ENCODE measurements at places on chromosomes 7 and 10.

DNA sequence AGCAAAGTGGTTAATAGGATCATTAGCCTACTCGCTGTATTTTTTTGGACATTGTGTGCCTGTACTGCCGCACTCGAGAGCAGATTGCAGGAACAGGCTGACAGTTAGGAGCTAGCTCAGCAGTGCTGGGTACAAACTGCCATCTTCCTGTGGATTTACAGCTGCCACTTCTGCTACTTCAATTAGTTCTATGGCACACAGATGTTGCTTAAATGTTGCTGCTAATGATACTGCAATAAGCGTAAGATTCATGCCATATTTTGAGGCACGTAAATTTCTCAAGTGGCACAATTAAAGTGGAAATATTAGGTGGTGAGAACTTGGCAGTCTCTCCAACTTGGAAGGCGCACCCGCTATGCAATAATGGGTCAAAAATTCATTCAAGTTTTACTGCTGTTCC, 171.9 kb downstream of the EBF3 start:
- DNase-seq = no peak

DNA sequence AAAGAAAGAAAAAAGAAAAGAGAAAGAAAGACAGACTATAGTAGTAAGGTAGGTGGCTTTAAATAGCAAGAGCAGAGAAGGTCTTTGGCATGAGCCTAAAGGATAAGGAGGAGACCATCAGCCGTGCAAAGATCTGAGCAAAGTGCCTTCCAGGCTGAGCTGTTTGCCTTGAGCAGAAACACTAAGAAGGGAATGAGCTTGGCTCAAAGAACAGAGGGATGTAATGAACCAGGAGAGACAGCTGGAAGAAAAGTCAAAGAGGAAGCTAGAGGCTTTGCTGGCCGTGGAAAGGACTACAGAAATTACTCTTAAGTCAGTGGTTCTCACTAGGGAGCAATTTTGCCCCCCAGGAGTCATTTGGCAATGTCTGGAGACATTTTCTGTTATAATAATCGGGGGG, 228.6 kb downstream of the FGFR2 start:
- DNase-seq = no peak

DNA sequence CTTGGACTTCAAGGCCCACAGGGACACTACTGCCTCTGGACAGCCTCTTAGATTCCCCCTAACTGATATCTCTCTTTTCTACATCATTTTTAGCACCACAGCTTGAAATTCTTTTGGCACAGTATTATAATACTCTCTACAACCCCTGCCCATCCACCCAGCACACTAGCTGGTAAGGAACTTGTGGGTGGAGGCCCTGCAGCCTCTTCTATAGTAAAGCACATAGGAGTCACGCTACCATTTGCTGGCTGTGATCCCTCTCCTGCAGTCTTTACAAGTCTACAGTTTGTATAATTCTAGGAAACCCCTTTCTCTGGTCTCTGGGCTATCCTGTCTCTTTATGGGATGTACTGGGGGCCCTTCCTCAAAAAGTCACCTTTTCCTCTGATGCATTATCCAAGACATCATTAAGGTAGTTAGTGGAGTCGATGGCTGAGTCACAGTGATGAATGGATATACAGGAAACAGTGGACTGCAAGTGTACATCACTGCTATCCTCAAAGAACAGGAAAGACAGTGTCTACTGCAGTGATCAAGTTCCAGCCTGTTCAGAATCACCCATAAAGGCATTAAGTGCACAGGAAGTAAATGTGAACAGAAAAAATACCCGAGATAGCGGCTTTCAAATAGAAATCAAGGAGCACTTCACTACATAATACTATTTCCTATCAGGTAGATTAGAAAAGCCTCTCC, 54.4 kb downstream of the STK17A start:
- DNase-seq = no peak

DNA sequence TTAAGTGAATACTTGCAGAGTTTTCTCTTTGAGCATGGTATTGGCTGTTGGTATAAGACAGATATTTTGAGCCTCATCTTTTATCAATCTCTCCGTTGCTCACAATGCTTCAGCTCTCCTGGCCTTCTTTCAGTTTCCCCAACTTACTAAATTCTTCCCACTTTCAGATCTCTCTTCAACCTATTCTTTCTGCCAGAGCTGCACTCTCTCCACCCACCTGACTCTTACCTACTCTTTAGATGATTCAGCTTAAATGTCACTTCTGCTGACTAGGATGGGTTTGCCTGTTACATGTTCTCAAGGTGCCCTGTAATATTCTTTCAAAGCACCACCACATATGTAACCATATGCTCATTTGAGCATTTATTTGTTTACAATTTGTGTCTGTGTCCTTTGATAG, 1.6 kb downstream of the EXOSC1 start:
- DNase-seq = no peak

- no peak for DNase-seq
Measured at GRCh38 chr7:26777385-26777784, 87.0 kb downstream of the SKAP2 start.

DNA sequence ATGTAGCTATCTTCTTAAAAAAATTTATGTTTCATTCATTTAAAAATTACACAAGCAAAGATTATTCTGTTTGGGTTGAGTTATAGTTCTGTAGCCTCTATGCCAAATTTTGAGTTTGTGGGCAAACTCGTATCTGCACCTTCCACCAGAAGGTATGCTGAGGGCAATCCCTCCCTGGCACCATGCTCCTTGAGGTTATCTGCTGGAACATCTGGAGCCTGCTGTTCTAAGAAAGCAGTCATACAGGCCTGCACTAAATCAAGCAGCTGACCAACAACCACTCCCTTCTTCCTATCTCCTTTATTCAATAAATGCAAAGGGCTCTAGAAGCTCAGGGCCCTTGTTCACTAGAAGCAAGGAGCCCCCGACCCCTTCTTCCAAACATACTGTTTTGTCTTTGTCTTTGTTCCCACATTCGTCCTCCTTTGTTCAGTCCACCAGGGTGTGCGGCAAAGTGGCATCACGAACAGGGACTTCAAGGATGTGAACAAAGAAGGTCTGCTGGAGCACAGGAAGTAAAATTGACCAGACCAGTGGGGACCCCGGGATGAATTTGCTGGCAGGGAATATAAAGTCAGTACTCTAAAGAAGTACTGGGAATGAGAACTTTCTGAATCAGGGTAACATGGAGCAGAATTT, 36.4 kb downstream of the OR13A1 start:
- DNase-seq = no peak

DNA sequence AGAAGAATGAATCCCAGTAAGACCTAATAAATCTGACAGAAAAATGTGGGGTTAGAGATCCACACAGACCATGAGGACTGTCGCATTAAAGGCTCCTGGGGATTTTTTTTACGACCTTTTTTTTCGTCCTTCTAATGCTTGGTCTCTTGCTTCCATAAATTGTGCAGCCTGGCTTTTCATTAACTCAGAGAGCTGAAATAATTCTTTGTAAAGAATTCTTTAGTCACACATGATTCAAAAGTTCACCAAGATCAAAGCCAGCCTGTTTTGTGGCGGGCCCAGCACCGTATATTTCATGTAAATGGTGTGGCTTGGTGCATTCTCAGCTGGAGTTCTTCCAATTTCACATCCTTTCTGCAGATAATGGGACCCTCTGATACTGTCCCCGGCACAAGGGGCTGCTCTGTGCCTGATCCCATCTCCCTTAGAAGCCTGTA, 206.6 kb upstream of the BMPER start:
- DNase-seq = no peak

DNA sequence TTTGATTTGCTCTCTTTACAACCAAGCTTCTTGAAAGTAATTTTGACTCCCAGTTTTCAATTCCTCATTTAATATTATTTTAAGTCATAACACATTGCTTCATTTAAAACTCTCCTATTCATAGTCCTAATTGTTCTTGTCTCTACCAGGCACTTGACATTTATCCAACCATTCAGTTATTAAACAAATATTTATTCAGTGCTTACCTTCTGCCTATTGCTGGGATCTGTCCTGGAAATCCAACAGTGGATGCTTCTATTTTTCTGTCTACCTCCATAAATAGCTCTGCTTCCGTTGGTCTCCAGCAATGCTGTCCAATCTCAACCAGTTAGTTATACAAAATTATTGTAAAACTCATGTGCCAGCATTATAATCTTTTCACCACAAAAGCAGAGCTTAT, 615.1 kb downstream of the ZWINT start:
- DNase-seq = no peak

DNA sequence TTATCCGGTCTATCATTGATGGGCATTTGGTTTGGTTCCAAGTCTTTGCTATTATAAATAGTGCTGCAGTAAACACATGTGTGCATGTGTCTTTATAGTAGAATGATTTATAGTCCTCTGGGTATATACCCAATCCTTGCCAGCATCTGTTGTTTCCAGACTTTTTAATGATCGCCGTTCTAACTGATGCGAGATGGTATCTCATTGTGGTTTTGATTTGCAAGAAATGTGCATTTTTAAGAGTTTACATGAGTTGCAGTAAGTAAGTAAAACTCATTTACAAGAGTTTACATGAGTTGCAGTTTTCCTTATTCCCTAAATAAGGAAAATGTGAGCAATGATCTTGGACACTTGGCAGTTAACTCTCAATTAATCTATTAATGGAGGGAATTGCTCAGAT, 312.1 kb downstream of the LHFPL3 start:
- no peak for DNase-seq

- no peak for DNase-seq
Measured at GRCh38 chr7:138749960-138750359, 47.8 kb upstream of the TMEM213 start.

GRCh38 chr7:48964074-48964473, 39.7 kb downstream of the CDC14C start:
- no peak for DNase-seq

DNA sequence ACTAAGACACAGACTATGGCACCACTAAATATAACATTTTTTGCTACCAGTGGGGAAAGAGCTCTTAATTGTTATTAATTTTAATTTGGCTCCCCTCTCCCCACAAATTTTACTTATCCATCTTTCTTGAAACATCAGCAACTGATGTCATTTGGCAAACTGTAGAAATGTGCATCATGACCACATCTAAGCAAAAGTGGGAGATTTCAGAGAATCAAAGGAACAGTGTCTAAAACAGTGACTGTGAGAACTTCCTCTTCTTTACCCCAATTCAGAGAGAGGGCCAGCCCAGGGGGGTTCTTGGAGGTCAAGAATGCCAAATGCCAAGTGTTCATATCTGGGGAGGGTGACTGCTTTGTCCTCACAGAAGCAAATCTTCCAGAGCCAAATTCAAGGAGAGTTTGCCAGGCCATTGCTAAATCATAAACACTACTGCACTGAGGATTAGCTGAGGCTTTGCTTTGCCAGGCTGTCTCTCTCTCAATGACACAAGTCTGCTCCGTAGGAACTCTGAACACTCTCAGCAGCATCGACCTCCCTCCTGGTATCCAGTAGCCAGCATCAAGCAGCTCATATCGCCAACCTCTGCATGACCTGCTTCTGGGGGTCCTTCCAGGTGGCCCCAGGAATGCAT, 65.6 kb downstream of the ITIH5 start:
- no peak for DNase-seq
